Memory B cell (primary cell): ENCODE measurements at places on chromosomes 11 and 22.

- no peak overlapping the region for H3K27ac ChIP-seq
- H3K4me3 ChIP-seq = no peak overlapping the region
- H3K36me3 ChIP-seq = no peaks in the 10 kb centered on the region
- no peaks in the 10 kb centered on the region for H3K4me1 ChIP-seq
Observed at GRCh38 chr11:23041001-23041503, 180.8 kb upstream of the CCDC179 start.

DNA sequence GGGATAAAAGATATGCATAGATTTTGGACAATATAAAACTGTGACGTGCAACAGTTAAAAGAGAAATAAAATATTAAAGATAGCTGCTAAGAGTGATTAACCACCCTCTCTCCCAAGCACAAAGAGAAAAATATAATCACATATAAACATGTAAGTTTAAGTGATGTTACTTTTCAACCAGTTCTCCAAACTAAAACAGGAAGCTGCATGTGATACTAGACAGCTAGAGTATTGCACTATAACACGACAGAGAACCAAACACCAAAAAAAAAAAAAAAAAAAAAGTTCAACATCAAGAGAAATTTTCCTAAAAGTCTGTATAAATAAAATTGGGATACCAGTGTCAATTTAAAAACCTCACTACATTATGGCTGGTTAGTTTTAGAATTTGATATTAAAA, 79.1 kb downstream of the PICALM start:
- peak overlapping the region; percentile 85 for H3K27ac ChIP-seq
- H3K36me3 ChIP-seq = peaks cover 15% of the 10 kb centered on the region
- H3K27me3 ChIP-seq = no peaks in the 10 kb centered on the region
- DNase-seq = no peak
- peaks cover 5% of the 10 kb centered on the region for H3K4me1 ChIP-seq

- H3K4me3 ChIP-seq = no peak overlapping the region
- H3K27ac ChIP-seq = no peak overlapping the region
- H3K27me3 ChIP-seq = peaks cover 11% of the 10 kb centered on the region
- H3K36me3 ChIP-seq = no peaks in the 10 kb centered on the region
- no peak for DNase-seq
Observed at GRCh38 chr11:17457396-17458173, 19.1 kb downstream of the ABCC8 start.

GRCh38 chr22:30667107-30667493, 575 bp downstream of the DUSP18 start:
- H3K4me1 ChIP-seq = peaks cover 20% of the 10 kb centered on the region
- peak overlapping the region; percentile 87 for H3K27ac ChIP-seq
- DNase-seq = peak; percentile 21

GRCh38 chr11:80083531-80083951, 642.7 kb upstream of the TENM4 start:
- H3K4me3 ChIP-seq = no peak overlapping the region
- no peak for DNase-seq
- H3K27me3 ChIP-seq = no peaks in the 10 kb centered on the region

DNA sequence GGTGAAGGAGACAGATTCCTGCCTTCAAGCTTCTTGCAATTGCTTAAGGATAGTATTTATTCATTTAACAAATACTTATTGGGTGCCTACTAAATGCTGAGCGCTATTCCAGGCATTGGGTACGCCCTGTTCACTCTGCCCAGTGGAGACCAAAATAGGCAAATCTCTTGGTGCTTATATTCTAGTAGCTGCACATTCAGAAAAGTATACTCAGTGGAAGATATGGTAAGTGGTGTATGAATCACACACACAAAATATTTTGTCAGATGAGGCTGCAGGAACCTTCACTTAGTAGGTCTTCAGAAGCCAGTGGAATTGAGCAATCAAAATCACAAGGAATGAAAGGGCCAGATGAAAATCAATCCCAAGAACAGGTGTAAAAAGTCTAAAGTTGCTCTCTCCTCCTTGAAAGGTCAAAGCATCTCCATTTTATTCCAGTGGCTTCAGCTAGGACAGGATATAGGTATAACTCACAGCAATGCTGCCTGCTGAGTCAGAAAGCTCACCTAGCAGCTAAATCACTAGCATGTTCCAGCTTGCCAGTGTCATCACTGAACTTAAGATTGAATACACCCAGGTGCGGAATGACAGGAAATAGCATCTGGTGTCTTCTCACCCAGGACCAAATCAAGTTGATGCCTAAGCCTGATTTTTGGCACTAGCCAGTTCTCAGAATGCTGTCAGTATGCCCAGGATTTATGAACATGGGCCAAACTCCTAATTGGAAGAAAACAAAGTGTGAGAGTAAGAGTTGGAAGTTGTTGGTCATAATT, 83.9 kb downstream of the AMOTL1 start:
- H3K36me3 ChIP-seq = no peaks in the 10 kb centered on the region
- DNase-seq = no peak
- H3K4me1 ChIP-seq = no peaks in the 10 kb centered on the region
- peaks cover 12% of the 10 kb centered on the region for H3K27me3 ChIP-seq
- no peak overlapping the region for H3K27ac ChIP-seq

GRCh38 chr11:76174330-76174729, 32.0 kb downstream of the WNT11 start:
- no peaks in the 10 kb centered on the region for H3K36me3 ChIP-seq
- H3K27ac ChIP-seq = no peak overlapping the region
- H3K27me3 ChIP-seq = peaks cover 11% of the 10 kb centered on the region

DNA sequence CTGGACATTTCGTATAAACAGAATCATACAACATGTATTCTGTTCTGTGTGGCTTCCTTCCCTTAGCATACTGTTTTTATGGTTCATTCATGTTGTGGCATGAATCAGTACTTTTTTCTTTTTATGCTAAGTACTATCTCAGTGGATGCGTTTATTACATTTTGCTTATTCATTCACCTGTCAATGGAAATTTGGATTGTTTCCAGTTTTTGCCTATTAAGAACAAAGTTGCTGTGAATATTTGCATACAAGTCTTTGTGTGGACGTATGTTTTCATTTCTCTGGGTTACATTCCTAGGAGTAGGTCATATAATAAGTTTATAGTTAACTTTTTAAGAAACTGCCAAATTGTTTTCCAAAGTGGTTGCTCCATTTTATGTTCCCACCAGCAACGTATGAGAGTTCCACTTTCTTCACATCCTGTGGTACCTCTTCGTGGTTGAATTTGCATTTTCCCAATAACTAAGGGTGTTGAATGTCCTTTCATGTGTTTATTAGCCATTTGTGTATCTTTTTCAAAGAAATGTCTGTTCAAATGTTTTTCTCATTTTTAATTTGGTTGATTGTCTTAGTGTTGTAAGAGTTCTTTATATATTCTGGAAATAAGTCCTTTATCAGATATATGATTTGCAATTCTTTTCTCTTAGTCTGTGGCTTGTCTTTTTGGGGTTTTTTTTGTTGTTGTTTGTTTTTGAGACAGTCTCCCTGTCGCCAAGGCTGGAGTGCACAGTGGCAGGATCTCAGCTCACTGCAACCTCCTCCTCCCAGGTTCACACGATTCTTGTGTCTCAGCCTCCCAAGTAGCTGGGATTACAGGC, 46.0 kb upstream of the MICAL2 start:
- no peak overlapping the region for H3K4me3 ChIP-seq
- H3K4me1 ChIP-seq = no peaks in the 10 kb centered on the region
- H3K27me3 ChIP-seq = peaks cover 15% of the 10 kb centered on the region
- no peak overlapping the region for H3K27ac ChIP-seq
- H3K36me3 ChIP-seq = no peaks in the 10 kb centered on the region
- no peak for DNase-seq

- H3K36me3 ChIP-seq = no peaks in the 10 kb centered on the region
- DNase-seq = no peak
- no peaks in the 10 kb centered on the region for H3K4me1 ChIP-seq
- no peak overlapping the region for H3K4me3 ChIP-seq
- no peak overlapping the region for H3K27ac ChIP-seq
- peaks cover 7% of the 10 kb centered on the region for H3K27me3 ChIP-seq
Observed at GRCh38 chr22:48951836-48952235, 875.8 kb downstream of the BRD1 start.

DNA sequence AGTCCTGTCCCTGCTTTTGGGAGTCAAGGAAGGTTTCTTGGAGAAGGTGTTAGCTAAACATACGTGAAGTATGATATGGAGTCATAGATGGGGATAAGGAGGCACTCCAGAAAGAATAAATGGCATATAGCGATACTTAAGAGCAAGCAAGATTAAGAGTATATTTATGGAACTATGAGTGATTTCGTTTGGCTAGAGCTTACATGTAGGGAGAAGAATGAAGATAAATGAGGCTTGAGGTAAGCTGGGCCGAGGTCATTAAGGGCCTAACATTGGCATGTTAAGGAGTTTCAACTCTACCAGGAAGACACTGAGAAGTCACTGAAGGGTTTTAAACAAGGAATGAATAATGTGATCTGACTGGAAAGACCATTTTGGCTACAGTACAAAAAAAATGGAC, 33.3 kb downstream of the EIF3M start:
- peaks cover 15% of the 10 kb centered on the region for H3K27me3 ChIP-seq
- no peak for DNase-seq
- H3K36me3 ChIP-seq = peaks cover 10% of the 10 kb centered on the region
- no peak overlapping the region for H3K27ac ChIP-seq
- no peaks in the 10 kb centered on the region for H3K4me1 ChIP-seq

- no peak overlapping the region for H3K4me3 ChIP-seq
- H3K27ac ChIP-seq = no peak overlapping the region
- peaks cover 8% of the 10 kb centered on the region for H3K36me3 ChIP-seq
- no peak for DNase-seq
- peaks cover 12% of the 10 kb centered on the region for H3K4me1 ChIP-seq
- H3K27me3 ChIP-seq = no peaks in the 10 kb centered on the region
Observed at GRCh38 chr11:96111308-96111707, 187.4 kb upstream of the MTMR2 start.

DNA sequence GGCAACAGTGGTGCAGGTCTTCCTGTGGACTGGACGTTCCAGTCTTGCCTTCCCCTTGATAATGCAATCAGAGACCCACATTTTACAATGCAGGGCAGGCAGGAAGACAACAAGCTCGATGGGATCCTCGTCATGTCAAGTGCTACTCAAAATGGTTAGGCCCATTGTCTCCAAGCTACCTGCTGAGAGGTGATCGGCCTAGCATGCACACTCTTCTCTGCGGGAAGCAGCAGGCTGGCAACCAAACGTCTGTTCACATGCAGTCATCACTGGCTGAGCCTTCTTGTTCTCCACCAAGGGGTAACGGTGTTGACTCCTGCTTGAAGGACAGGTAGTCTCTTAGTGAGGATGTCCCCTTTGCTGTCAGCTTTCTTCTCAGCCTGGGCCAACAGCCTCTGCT, 25.5 kb upstream of the CD82 start:
- H3K27me3 ChIP-seq = peaks cover 7% of the 10 kb centered on the region
- DNase-seq = no peak
- H3K36me3 ChIP-seq = no peaks in the 10 kb centered on the region
- no peak overlapping the region for H3K27ac ChIP-seq
- H3K4me3 ChIP-seq = no peak overlapping the region

- H3K4me3 ChIP-seq = no peak overlapping the region
- no peak for DNase-seq
- peaks cover 2% of the 10 kb centered on the region for H3K27me3 ChIP-seq
- H3K36me3 ChIP-seq = no peaks in the 10 kb centered on the region
Observed at GRCh38 chr22:30866216-30866615, 102.4 kb downstream of the MORC2 start.

DNA sequence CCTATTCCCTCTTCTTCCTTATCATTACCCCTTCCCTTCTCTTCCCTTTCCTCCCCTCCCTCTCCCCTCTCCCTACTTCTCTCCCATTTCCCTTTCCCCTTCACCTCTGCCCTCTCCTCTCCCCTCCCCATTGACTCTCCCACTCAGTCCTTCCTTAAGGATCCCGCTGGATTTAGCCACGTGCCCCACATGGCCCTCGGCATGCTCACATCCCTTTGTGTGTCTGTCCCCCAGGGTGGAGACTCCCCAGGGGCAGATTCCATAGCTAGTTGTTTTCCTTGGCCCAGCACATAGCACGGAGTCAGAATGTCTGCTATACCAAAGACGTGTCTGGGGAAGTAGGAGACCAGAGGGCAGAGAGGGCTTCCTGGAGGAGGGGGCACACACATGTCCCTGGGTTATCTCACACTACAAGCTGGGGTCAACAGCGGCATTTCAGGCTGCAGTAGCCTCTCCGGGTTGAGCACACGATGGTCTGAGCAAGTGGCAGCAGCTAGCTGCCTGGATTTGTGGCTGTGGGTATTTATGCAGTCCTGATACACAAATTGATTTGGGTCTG, 487.0 kb downstream of the TBC1D22A start:
- no peaks in the 10 kb centered on the region for H3K4me1 ChIP-seq
- H3K4me3 ChIP-seq = no peak overlapping the region
- no peak overlapping the region for H3K27ac ChIP-seq
- no peak for DNase-seq

DNA sequence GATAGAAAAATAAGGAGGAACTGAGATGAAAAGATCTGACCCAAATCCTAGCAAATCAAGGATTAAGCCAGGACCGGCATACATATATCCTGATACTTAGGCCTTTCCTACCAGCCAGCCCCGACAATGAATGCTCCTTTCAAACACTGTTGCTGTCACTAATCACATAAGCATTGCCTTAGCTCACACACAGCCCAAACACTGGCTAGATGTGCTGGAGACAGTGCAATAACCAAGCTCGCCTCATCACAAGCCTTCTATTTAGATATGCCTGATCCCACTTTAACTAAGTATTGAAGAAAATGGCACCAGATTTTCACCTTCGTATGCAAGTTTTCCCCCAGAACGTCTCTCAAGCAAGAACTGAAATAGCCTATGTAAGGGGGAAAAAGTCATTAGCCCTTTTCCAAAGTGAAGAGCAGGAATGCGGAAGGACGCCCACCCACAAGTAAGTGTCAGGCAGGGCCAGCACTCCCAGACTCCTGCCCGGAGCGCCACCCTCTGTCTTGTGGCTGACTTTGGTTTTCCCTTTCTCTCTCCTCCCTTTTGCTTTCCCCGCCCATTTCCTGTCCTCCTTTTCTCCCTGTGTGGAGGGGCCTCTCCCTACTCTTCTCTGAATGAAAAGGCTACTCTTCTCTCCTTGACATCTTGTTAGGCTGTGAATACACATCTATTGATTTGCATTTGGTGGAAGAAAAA, 8.9 kb upstream of the OPCML start:
- H3K27me3 ChIP-seq = no peaks in the 10 kb centered on the region
- no peaks in the 10 kb centered on the region for H3K4me1 ChIP-seq
- no peak overlapping the region for H3K27ac ChIP-seq
- H3K4me3 ChIP-seq = no peak overlapping the region
- no peak for DNase-seq

DNA sequence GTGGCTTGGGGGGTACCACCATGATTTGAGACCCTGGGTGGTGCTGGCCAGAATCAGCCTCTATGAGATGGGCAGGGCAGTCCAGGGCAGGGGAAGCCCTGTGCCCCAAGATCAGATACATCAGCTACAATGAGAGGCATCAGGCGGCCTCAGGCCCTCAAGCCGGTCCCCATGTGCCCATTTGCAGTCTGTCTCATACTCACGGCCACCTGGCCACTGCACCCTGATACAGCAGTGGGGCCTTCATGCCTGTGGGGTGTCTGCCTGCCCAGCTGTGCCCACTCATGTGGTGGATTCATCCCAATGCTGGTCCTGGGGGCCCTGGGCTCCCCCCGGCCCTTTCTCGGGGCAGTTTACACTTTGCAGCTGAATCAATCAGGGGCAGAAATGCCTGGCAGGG, 42.4 kb upstream of the KCNQ1OT1 start:
- peaks cover 10% of the 10 kb centered on the region for H3K36me3 ChIP-seq
- no peak overlapping the region for H3K27ac ChIP-seq
- no peaks in the 10 kb centered on the region for H3K4me1 ChIP-seq
- no peaks in the 10 kb centered on the region for H3K27me3 ChIP-seq
- H3K4me3 ChIP-seq = no peak overlapping the region
